ENCODE measurements at places on chromosomes 11 and 22.

DNA sequence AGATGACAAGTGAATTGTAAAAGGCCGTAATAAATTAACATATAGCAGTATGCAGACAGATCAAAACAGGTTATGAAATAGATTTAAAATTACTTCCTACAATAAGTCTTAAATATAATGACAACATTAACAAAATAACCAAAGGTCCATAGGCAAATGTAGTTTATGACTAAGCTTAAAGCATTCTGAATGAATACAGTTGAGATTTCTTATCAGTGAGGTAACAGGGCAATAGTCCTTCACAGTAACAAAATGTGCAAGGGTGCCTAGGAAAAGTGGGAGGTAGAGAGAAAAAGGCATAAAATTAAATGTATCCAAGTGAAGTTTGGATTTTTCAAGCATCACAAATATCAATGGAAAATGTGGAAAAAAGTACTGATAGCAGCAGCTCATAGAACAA lies 20.9 kb upstream of the P4HA3 start:
- DNase-seq: no peak

GRCh38 chr11:108592591-108593213 lies 866 bp downstream of the EXPH5 start:
- no peak for DNase-seq

DNA sequence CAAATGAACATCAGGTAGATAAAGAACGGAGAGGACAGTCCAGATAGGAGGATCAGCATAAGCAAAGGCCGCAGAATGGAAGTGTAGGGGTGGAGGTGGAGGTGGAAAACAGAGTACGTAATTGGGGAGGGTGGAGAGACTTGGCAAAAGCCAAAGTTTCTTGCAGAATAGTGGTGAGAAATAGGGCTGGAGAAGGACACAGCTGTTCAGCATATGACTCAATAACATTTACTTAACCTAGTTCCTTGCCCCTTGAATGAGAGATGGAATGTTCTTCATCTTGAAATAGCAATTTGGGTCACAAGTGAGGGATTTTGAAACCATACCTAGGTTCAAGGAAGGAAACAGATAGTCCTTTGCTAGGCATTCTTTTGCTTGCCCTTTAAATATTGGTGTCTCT lies 235.9 kb upstream of the ARHGAP20 start:
- DNase-seq: no peak

- DNase-seq: no peak
Observed at GRCh38 chr11:105033343-105033742, 1.6 kb downstream of the CASP1 start.

GRCh38 chr11:73055655-73056354 lies 86.3 kb downstream of the FCHSD2 start:
- no peak for DNase-seq

DNA sequence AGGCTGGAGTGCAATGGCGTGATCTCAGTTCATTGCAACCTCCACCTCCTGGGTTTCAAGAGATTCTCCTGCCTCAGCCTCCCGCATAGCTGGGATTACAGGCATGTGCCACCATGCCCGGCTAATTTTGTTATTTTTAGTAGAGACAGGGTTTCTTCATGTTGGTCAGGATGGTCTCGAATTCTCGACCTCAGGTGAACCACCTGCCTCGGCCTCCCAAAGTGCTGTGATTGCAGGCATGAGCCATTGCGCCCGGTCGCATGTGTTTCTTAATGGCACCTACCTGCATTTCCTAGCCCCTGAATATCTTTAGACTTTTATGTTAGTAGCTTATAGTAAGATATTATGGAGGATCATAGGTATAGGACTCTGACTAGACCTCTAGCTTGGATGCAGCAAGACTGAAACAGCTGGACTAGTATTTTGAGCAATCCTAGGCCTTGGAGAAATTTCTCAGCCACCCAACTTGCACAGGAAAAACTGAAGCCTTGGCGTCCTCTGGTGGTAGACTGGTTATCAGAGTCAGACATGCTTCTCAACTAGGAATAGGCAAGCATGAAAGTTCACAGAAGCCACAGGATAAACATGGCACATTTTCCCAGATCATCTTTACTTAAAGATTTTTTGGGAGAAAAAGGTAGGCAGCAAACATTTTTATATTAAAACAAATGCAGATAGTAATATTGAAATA lies 22.7 kb upstream of the C1QTNF4 start:
- DNase-seq: no peak

All from activated naive CD4-positive, alpha-beta T cell (primary cell).